ENCODE measurements at places on chromosomes 5 and 9.

DNA sequence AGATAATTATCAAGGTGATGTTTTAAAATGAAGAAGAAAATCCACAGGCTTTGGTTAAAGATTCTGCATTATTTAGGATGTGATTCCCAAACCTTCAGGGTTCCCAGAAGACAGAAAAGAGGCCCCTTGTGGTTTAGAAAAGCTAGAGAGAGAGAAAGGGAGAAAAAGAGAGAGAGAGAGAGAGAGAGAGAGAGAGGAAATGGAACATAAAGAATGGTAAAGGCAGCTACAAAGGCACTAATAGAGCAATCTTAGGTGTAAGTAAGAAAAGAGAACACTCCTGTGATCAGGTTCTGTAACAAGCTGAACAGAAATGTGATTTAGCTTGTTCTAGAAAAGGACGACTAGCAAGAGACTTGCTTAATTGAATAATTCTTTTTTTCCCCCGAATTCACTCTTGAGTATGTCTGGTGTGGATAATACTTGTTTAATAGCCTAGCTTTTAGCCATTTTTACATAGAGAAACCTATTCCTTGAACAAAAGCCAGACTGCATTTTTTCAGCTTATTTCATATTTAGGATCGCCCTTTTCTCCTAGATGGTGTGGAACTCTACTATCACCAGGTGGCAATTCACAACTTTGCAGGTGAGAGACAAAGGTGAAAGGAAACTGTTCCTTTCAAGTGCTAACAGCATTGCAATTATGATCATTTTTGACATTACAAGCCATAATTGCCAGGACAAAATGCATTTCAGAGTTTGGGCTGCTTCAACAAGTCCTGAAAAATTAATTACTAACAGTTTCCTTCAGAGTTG lies 57.6 kb upstream of the SH3GL2 start:
- DNase-seq = no peak

DNA sequence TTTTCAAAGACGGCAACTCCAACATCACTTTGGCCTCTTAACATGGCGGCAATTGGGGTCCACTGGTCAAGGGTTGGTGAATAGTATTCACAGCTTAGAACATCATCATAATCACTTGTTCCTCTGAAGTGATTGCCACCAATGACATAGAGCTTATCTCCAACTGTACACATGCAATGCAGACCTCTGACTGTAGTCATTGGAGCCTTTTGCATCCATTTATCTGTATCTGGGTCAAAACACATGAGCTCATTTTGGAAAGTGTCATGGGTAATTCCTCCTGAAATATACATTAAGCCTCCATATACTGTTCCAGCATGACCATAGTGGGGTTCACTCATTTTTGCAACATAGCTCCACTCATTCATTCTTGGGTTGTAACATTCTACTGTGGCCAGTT lies 2.0 kb downstream of the KLHL9 start:
- DNase-seq = no peak

DNA sequence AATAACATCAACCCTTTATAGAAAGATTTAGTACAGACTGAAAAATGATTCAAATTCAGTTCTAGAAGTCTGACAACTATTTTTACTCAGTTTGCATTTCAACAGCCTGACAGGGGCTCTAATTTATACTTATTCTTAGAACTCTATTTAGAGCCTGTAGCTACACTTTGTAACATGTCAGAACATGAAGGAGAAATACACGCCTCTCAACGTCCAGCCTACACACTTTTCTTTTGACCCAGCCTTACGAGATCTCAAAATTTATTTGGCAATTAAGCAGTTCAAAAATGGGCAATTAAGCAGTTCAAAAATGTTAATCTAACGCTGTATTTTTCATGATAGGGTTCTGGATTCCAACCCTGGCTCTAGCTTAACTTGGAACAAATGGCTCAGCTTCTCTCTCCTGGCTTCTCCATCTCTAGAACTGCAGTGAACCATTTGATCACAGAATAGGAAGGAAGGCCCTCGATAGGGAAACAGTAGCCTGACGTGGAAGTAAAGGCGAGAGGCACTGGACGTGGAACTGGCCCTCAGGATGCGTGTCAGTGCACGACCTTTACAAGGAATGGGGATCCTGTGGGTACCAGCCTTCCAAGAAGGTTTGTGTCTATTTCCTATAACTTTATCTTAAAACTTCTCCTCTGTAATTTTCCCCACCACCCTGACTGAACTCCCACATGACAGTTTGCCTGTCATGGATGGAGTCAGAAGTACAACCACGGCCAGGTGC lies 66.4 kb downstream of the PRRT1B start:
- no peak for DNase-seq

- DNase-seq = no peak
Measured at GRCh38 chr5:96091874-96092273, 130.2 kb upstream of the ELL2 start.

DNA sequence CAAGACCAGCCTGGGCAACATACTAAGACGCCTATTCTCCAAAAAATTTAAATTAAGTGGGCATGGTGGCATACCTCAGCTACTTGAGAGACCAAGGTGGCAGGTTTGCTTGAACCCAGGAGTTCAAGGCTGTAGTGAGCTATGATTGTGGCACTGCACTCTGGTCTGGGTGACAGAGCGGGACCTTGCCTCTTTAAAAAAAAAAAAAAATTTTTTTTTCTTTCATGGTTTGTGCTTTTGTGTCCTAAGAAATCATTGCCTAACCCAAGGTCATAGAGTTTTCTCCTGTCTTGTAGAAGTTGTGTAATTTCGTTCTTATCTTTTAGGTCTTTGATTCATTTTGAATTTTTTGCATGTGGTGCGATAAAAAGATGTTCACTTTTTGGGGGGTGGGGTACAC lies 12.3 kb downstream of the GPBP1 start:
- DNase-seq = no peak

DNA sequence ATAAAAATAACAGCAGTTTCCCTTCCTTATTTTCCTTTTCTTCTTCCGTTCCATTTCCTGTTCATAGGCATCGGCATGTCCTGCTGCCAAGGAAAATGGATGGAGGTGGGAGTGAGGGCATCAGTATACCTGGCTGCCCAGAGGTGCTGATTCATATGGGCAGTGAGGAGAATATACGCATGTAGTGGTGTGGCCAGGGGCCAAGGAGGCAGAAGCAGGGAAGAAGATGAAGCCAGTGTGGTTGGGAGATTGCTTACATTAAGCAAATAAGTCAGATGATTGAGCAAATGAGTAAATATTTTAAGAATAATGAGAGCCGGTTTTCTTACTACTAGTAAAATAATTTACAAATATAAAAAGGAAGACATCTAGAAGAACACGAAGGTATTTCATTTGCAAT lies 344.9 kb upstream of the PAPPA start:
- no peak for DNase-seq

GRCh38 chr5:180636016-180636402 lies 13.4 kb downstream of the FLT4 start:
- no peak for DNase-seq

GRCh38 chr9:94974154-94974879 lies 247.8 kb downstream of the AOPEP start:
- DNase-seq = no peak

DNA sequence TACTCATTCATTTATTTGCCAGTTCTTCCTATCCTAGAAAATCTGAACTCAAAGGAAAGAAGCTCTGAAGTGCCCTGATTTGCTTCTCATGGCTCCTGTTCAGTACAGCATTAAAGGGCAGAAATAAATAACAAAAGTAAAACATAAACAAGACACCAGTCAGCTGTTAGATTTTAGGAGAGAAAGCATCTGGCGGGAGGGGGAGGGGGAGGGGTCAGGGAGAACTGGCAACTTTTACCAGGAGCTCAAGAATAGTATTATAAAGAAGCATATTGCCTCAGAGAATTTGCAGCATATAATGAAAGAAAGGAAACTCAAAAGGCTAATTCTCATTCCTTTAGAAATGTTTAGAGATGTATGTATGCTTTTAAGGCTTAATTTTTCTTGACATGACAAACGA lies 68.1 kb downstream of the SEMA6A start:
- DNase-seq = no peak

DNA sequence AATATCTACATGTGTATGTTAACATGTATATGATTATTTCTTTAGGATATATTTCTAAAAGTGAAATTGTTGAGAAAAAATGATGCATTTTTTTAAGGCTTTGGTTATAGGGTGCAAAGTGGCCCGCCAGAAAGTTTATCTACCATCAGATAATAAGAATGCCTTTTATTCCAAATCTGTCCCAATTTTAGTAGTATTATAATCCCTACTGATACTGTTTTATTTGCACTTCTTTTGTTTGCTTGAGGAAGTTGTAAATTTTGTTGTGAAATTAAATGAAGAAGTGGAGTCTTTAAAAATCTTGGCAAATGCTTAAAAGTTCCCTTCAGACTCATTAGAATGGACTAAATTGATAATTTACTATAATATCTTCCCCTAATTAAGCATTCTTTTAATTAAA lies 73.0 kb downstream of the NIPBL start:
- no peak for DNase-seq

DNA sequence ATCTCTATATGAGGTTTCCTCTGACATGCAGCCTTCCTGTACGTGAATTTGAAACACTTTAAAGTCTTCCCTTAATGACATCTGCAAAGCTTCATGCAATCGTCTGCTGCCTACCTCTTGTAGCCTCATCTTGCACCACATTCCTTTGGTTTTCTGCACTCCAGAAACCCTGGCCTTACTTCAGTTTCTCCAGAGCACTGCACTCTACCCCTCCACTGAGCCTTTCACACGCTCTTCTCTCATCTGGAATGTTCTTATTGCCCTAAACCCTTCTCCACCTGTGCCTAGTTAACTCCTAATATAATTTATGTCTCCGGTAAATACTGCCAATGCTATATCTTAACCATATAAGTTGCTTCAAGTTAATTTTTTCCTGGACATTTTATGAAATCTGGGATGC lies 168.8 kb upstream of the SLC27A6 start:
- DNase-seq = no peak

DNA sequence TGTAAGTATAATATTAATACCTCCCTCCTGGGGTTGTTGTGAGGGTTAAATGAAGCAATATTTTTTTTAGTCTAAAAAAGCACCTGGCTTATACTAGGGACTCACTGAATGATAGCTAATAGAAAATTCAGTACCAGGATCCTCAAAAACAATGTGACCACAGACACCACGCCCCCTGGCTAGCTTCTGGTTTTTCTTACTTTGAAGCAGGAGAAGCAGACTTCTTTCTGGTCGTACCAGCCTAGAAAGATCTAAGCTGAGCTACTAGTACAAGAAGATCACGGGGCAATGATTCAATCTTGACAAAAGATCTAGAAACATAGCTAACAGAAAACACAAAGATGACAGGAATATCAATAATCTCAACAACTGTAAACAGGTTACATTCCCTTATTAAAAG lies 218.5 kb upstream of the SLC30A5 start:
- DNase-seq = no peak

GRCh38 chr9:12879961-12880360 lies 105.1 kb downstream of the LURAP1L start:
- DNase-seq = no peak

GRCh38 chr9:129225815-129226214 lies 47.8 kb upstream of the IER5L start:
- DNase-seq = no peak

GRCh38 chr9:700365-701282 lies 140.9 kb upstream of the DMRT1 start:
- no peak for DNase-seq

DNA sequence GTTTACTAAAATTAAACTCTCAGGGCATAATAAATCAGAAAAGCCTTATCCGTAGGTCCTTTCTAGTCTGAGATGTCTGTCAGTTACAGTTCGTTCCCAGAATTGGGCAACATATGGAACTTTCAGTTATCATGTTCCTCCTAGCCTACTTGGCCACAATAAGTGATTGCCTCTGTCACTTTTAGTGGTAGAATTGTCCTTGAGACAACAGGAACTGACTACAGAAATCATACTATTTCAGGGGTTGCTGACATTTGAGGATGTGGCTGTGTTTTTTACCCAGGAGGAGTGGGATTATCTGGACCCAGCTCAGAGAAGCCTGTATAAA lies 956 bp downstream of the ZNF189 start:
- DNase-seq = no peak

DNA sequence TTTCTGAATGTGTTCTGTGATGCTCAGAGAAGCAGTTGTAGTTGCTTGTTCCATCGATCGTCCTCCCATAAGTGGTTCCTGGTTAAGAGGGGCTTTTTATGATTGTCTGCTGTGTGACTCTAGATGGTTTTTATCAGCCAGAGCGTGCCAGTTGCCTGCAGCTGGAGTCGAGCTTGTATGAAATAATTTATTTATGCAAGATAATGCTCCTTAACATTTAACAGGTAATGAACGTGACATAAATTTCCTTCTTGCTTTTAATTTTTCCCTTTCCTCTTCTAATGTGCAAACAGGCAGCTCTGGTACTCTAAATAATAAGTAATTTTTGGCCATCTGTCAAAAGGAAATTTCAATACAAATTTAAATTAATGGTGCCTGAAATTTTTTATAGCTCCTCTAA lies 84.4 kb downstream of the TLE4 start:
- DNase-seq = no peak

GRCh38 chr9:19032406-19032805 lies 603 bp downstream of the SAXO1 start:
- no peak for DNase-seq

DNA sequence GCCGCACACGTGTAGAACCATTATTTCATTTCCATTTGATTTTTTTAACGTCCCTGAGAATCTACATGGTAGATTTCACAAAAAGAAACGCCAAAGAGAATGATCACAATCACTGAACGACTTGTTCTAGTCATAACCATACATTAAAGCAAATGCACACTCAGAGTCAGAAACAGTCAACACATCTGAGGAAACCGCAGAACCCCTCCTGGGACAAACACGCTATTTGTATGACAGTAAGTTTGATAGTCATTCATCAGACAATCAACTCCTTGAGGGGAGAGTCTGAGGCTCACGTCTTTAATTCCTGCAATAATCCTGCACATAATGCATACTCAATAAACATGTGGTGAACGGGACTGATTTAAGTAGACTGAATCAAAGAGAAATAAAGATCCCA lies 129.2 kb downstream of the MED27 start:
- no peak for DNase-seq

DNA sequence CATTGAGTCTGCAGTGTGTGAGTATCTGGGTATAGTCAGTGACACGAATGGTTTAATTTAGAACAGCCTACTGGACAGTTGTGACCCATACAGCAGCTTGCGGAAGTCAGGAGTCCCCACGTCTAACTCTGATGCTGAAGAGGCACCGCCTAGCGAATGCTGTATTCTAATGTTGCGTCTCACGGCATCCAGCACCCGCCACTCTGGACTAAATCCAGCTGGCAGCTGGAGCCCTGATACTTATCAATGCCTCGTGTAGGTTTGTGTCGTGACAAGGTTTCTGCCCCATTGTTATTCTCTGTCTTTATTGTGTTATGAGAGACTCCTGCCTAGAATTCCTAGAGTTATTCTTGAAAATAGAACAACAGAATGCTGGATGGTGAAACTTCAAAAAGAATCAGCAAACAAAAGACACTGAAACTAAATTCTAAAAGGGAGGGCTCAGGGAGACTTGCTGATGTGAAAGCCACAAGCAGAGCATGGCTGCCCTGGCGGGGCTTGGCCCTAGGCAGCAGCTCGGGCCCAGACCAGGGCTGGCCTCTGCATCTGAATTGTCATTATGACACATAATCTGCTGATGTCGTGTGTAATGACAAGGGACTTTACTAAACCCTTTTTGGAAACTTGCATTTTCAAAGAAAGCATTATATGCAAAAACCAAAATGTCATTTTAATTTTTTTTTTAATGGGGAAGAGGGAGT lies 123.5 kb upstream of the ICE1 start:
- no peak for DNase-seq

GRCh38 chr9:125626187-125626586 lies 80.8 kb downstream of the MAPKAP1 start:
- DNase-seq = no peak

GRCh38 chr5:109558952-109559351 lies 130.8 kb upstream of the MAN2A1 start:
- no peak for DNase-seq

GRCh38 chr5:78328585-78329173 lies 31.7 kb upstream of the SCAMP1 start:
- DNase-seq = no peak
